ENCODE measurements at places on chromosomes 2 and 18.
A peak's percentile ranks its signal among the peaks of the same experiment; 100 is the strongest.

GRCh38 chr2:18402831-18403230 lies 157.6 kb downstream of the RDH14 start:
- no peak for DNase-seq

GRCh38 chr18:26993568-26993967 lies 128.1 kb upstream of the AQP4 start:
- DNase-seq: no peak

- no peak for DNase-seq
Measured at GRCh38 chr2:66443979-66444861, 9.3 kb downstream of the MEIS1 start.

GRCh38 chr2:176768185-176768584 lies 444.4 kb upstream of the HNRNPA3 start:
- no peak for DNase-seq

- no peak for DNase-seq
Measured at GRCh38 chr2:207086136-207086535, 79.6 kb downstream of the KLF7 start.

DNA sequence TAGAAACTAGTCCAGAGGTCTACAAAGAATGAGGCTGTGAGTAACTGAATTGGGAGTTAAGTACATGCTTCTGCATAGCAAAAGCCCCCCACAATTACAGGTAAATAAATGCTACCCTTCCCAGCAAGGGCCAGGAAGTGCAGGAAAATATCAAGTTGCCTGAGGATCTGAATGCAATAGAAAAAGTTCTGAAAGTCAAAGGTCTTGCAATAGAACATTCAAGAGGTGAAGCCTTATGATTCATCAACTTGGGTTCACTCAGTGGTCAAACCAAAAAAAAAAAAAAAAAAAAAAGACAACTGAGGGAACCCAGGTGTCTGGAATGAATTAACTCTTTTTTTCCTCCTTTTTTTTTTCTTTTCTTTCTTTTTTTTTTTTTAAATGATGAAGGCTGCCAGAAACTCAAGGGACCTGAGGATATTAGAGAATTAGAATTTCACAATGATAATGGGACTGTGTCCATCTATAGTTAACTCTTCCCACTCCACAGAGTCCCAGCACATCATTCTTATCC lies 42.9 kb upstream of the RFX8 start:
- no peak for DNase-seq

DNA sequence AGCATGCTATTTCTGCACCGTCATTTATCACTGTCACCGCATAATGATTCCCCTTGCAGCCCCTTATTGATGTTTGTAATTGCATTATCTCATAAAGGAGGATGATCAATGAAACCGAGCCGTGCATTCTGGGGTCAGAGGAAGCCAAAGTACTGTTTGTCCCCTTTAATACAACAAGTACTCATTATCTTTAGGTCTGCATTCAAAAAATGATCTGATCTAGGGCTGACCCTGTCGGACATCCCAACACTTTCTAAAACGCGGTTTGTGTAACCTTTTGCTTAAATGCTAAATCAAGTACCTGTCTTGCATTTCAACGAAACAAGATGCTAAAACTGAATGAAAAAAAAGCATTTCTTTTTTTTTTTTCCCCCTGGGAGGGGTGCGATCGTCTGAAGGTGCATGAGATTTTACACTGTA lies 143.8 kb downstream of the MEIS1 start:
- no peak for DNase-seq

DNA sequence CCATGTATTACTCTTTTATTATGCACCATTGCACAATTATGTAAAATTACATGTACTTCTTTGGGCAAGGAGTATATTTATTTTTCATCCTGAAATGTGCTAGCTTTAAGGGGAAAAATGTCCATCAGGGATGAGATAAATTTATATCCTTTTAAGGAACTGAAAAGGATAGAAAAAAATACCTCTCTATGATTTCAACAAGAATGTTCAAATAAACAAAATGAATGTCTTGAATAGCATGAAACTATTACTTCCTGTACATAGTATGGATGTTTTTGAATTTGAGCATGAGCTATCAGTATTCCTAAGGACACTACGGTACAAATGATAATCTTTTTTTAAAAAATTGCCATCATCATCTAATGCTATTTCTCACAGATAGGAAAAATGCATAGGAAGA lies 1611.9 kb upstream of the ZEB2 start:
- no peak for DNase-seq

- no peak for DNase-seq
Measured at GRCh38 chr18:68713131-68713530, 1.8 kb downstream of the TMX3 start.

GRCh38 chr2:69340101-69340775 lies 46.8 kb downstream of the GFPT1 start:
- no peak for DNase-seq

- DNase-seq: no peak
Measured at GRCh38 chr2:143429932-143430679, 300.9 kb downstream of the ARHGAP15 start.

GRCh38 chr2:224538561-224539138 lies 46.5 kb downstream of the CUL3 start:
- no peak for DNase-seq

- peak; percentile 76 for DNase-seq
Measured at GRCh38 chr2:202049840-202050239, 16.2 kb downstream of the FZD7 start.

GRCh38 chr2:180238729-180239128 lies 231.6 kb upstream of the CWC22 start:
- DNase-seq: no peak

All from hematopoietic multipotent progenitor cell treated with erythropoietin and hydrocortisone succinate and interleukin-3 and kit ligand, for 8 days (in vitro differentiated cells).